ENCODE measurements at places on chromosomes 6 and 20. TPM values are rescaled to one million over a fixed set of nuclear protein-coding genes. Genes with fewer than 3 reads are reported as not detected.

DNA sequence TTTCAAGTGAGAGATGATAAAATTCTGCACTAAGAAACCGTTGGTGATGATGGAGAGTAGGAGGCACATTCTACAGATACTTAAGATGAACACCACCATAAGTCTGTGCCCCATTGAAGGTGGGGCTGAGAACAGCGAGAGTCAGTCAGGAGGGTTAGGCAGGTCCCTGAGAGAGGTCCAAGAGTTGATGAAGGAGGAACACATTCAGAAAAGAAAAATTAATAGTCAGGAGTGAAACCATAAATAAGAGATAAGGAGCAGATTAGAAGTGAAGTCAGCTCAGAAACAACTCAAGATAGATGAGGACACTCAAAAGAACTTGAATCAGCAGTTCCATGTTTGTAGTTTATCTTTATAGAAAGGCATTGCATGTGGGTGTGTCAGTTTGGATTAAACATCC lies 727.2 kb upstream of the MARCKS start:
- no peaks in the 10 kb centered on the region for H3K4me1 ChIP-seq
- H3K27me3 ChIP-seq: no peaks in the 10 kb centered on the region
- no peaks in the 10 kb centered on the region for H3K36me3 ChIP-seq
- DNase-seq: no peak
- H3K27ac ChIP-seq: no peak overlapping the region
- H3K4me3 ChIP-seq: no peak overlapping the region

- no peak overlapping the region for H3K4me3 ChIP-seq
- H3K36me3 ChIP-seq: no peaks in the 10 kb centered on the region
- H3K27me3 ChIP-seq: no peaks in the 10 kb centered on the region
- peaks cover 12% of the 10 kb centered on the region for H3K4me1 ChIP-seq
- H3K27ac ChIP-seq: no peak overlapping the region
These were observed 12.1 kb upstream of the SUMO4 start for GRCh38 chr6:149387779-149388512.

DNA sequence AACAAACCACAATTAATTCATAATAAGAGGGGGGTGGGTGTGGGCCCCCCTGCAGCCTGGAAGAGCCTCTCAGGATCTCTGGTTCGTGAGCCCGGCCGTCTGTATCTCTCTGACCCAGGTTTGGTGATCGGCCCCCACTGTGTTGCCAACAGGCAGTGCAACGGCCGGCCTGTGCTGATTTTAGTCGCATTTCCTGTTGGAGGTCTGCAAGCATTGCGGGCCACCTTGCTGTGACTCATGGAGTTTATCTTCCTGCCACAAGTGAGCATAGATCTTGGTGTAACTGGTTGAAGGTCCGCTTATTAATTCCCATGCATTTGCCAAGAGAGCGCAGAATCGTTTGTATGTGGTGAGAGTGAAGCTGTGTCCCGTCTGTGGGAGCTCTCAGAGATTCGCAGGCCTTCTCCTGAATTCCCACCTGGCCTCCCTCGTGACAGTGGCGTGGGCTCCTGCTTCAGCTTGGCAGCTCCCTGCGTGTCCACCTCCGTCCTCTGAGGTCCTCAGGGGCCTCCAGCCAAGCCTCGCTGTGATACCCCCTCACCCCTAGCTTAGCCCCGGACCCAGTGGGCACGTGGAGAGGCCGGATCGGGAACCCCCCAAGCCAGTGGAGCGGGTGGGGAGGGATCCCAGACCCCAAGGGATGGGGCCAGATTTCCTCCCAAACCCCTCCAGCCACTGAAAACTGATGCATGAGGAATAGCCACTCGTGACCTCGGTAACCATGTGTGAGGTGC lies 269.8 kb downstream of the CDH4 start:
- no peak overlapping the region for H3K4me3 ChIP-seq
- H3K27ac ChIP-seq: no peak overlapping the region
- no peaks in the 10 kb centered on the region for H3K27me3 ChIP-seq
- no peaks in the 10 kb centered on the region for H3K4me1 ChIP-seq

DNA sequence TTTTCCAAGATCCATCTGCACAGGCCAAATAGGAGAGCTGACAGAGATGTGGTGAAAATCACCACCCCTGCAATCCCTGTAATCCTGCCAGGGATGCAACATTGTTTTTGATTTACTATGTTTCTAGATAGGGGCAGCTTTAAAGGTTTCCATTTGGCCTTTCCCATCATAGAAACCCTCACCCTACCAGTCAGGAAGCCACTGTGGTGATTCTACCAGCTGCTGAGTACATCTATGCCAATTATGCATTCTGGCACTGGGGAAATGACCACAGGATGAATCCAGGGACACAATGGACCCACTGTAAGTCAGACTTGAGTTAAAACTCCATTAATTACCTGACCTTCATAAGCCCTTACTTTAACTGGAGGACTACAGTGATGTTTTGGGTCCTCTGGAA lies 130.4 kb downstream of the TNFRSF21 start:
- DNase-seq: no peak
- H3K4me3 ChIP-seq: no peak overlapping the region
- no peaks in the 10 kb centered on the region for H3K36me3 ChIP-seq
- peaks cover 9% of the 10 kb centered on the region for H3K4me1 ChIP-seq
- H3K27ac ChIP-seq: no peak overlapping the region

- DNase-seq: no peak
- H3K36me3 ChIP-seq: no peaks in the 10 kb centered on the region
- H3K4me3 ChIP-seq: no peak overlapping the region
- peaks cover 38% of the 10 kb centered on the region for H3K4me1 ChIP-seq
- no peaks in the 10 kb centered on the region for H3K27me3 ChIP-seq
These were observed 10.4 kb downstream of the FAM110A start for GRCh38 chr20:843912-844311.

DNA sequence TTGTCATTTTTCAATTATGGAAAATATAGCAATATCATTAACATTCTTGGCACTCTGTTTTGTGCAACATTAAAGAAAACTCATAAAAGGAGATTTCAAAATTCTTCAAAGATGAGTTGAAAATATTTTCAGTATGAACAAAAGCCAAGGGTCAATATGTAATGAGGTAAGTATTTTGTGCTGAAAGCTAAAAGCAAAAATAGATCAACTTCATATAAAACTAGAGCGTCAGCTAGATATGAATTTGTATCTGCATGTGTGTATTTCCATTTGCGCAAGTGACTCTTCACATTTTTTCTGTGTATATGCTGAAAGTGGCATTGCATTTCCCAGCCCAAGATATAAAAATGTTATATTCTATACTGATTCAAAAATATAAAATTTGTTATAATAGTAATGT lies 492.1 kb upstream of the EYS start:
- DNase-seq: no peak
- H3K4me1 ChIP-seq: no peaks in the 10 kb centered on the region

DNA sequence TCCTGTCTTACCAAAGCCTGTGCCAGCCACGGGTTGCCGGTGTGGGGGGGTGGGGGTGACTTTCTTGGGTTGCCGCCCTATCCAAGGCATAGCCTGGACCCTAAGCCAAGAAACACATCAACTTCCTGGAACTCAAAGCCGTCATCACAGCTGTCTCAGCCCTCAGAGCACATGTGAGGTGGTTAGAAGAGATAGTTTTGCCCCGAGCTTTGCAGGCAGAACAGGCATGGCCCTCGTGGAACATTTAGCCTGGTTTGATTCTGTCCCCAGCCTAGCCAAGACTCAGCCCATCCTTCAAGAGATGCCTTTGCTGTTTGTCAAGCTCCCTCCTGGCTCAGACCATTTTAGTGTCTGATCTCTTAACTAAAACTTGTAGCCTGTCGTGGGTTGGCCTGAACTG lies 64.9 kb downstream of the RREB1 start:
- no peak overlapping the region for H3K4me3 ChIP-seq
- no peaks in the 10 kb centered on the region for H3K36me3 ChIP-seq
- H3K27me3 ChIP-seq: no peaks in the 10 kb centered on the region

- no peaks in the 10 kb centered on the region for H3K27me3 ChIP-seq
- H3K36me3 ChIP-seq: no peaks in the 10 kb centered on the region
- no peak overlapping the region for H3K4me3 ChIP-seq
- H3K4me1 ChIP-seq: no peaks in the 10 kb centered on the region
These were observed 11.5 kb upstream of the SRF start for GRCh38 chr6:43159599-43159998.

The DCBLD1 gene
- total RNA-seq: 13.5 TPM

DNA sequence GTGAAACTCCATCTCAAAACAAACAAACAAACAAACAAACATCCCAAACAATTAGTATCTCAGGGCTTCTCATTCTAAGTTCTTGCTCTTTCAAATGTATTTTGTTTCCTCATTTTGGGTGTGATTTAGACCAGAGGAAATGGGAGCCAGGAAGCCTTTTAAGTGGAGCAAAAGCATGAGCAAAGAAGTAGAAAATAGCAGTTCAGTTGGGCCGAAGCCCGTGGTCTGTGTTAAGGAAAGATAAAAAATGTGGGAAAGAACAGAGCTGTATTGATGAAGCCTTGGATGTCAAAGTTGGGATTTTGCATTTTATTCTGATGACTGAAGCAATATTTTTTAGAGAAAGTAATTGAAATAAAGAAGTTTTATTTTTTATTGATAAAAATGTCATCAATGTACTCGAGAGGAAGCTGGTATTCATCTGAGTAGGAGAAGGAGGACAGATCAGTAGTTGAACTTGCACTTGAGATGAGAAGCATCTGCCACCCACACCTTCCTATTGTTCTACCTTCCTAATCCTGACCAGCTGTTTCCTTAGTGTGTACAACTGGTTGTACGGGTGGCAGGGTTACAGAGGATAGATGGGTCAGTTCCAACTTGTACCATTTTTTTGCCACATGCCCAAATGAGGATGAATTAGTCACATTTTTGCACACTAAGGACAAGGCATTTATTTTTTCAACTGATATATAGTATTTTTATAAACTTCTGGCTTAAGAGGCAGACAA lies 56.1 kb downstream of the KIAA0408 start:
- no peaks in the 10 kb centered on the region for H3K27me3 ChIP-seq
- no peak overlapping the region for H3K4me3 ChIP-seq
- peaks cover 2% of the 10 kb centered on the region for H3K4me1 ChIP-seq
- no peak overlapping the region for H3K27ac ChIP-seq
- no peaks in the 10 kb centered on the region for H3K36me3 ChIP-seq
- no peak for DNase-seq

The KCNQ5 gene
- 11.3 TPM for total RNA-seq

DNA sequence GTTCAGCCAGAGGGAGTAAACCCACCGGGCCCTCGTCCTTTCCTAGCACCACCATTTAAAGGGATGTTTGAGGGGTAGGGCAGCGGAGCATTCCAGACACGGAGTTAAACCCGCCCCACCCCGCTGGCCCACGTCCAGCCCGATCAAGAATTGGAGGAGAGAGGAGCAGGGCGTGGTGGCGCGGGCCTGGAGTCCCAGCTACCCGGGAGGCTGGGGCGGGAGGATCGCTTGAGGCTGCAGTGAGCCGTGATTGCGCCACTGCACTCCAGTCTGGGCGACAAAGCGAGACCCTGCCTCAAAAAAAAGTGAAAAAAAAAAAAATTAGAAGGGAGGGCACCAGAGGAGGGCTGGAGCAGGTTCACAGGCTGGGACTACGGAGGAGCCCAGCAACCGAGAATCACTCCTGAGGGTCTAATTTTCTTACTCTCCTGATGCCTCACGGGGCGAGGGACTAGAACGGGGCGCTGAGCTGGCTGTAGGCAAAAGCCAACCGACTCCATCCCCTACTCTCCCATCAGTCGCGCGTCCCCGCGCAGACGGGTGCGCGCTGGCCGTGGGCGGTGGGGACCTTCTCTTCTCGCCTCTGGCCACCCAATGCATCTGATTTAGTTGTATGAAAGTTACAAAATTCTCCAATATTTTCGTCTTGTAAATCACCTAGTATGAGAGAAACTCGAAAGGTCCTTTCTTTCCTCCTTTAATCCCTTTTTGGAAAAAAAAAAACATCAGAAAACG lies 6.1 kb upstream of the HSPA1B start:
- H3K4me1 ChIP-seq: peaks cover 56% of the 10 kb centered on the region
- DNase-seq: peak; percentile 69
- no peak overlapping the region for H3K4me3 ChIP-seq
- peak overlapping the region; percentile 99 for H3K27ac ChIP-seq

The KHDC1L gene
- not detected for total RNA-seq

The GMPR gene
- 2.8 TPM for total RNA-seq

- no peak within 1 kb of the TSS for H3K27ac ChIP-seq
- peak; percentile 41 for DNase-seq
- no peaks in the 10 kb centered on the region for H3K27me3 ChIP-seq
- H3K36me3 ChIP-seq: no peaks in the 10 kb centered on the region
These were observed at the start of gene PRSS35 for GRCh38 chr6:83511901-83512681. TSS of gene PRSS35 (plus strand) at chr6:83512534. CDS start at chr6:83523442, 10,908 bp downstream.

DNA sequence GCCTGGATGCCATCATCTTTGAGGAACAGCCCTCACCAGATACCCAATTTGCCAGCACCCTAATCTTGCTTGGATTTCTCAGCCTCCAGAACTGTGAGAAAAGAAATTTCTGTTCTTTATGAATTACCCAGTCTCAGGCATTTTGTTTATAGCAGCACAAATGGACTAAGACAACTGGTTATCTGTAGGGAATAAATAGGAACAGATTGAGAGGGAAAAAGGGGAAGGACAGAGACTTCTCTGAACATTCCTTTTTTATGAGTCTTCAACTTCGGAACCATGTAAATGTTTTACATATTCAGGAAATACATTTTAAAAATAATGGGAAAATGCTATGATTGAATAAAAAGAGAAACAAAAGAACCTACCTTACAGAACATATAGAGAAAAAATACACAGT lies 20.9 kb downstream of the KCTD20 start:
- H3K4me1 ChIP-seq: no peaks in the 10 kb centered on the region
- H3K36me3 ChIP-seq: no peaks in the 10 kb centered on the region
- no peak overlapping the region for H3K27ac ChIP-seq
- DNase-seq: no peak

DNA sequence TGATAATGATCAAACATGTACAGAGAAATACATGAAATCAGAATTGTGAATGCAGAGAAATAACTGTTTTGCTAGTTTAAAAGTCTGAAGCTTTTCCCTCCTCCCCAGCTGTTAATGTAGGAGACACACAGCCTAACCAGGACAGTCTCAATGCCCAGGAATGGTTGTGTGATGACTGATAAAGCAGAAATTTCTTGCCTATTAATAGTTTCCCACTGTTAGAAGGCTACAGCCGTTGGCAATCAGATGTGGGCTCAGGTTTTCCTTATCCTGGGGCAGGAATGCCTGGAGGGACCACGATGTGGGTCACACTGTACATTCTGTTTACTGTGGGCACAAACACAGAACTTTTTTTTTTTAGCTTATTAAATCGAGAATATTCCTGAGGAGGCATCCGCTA lies 1.9 kb downstream of the PPP1R3D start:
- no peak overlapping the region for H3K27ac ChIP-seq
- no peaks in the 10 kb centered on the region for H3K27me3 ChIP-seq
- no peak overlapping the region for H3K4me3 ChIP-seq
- no peak for DNase-seq
- peaks cover 29% of the 10 kb centered on the region for H3K4me1 ChIP-seq

DNA sequence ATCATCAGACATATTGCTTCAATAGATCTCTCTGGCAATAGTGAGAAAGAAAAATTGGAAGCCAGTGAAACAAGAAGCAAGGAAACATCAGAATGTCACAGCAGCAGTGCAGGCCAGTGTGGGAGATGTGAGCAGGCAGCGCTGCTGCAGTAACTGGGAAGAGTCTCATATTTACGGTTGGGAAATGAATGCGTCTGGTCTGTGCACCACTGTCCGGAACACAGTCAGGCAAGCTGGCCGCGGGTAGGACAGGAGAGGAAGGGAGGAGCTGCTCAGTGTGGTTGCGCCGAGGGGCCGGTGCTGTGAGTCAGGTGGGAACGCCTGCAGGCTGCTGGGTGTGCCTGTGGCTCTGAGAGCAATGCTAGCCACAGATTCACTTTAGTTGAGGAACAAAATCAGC lies 6.4 kb upstream of the PSMG4 start:
- no peak overlapping the region for H3K27ac ChIP-seq
- H3K4me3 ChIP-seq: no peak overlapping the region
- DNase-seq: no peak
- no peaks in the 10 kb centered on the region for H3K4me1 ChIP-seq

The BTN1A1 gene
- not detected for total RNA-seq

Measured in thyroid gland (tissue), 4 donors.